RPMI8226 (cell line): ENCODE measurements at places on chromosomes 13 and 19.
A peak's percentile ranks its signal among the peaks of the same experiment; 100 is the strongest.

DNA sequence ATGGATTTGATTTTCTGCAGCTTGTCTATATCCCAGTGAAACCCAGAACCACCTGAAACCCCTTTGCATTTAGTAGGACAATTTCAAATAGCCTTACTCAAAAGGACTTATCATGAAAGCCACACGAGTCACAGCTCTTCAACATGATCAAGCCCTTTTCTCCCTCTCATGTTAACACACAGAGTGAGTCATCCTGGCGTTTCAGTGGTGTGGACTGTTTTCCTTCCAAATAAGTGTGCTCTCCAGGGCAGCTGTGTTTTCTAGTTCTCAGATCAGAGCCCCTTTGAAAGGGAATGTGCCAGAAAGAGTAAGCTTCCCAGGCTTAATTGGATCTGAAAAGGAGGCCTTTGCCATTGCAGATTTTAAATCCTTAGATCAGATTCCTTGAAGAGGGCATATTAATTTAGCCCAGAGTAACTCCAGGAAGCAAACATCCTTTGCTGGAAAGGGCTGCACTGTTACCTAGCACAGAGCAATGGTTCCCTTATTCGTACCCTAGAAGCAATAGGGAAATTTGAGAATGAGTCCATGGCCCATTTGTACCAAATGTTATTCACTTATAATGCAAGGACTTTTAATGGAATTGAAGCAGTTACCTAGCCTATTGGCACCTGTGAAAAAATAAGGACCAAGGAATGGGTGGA, 51.3 kb downstream of the ERICH6B start:
- no peak for DNase-seq

DNA sequence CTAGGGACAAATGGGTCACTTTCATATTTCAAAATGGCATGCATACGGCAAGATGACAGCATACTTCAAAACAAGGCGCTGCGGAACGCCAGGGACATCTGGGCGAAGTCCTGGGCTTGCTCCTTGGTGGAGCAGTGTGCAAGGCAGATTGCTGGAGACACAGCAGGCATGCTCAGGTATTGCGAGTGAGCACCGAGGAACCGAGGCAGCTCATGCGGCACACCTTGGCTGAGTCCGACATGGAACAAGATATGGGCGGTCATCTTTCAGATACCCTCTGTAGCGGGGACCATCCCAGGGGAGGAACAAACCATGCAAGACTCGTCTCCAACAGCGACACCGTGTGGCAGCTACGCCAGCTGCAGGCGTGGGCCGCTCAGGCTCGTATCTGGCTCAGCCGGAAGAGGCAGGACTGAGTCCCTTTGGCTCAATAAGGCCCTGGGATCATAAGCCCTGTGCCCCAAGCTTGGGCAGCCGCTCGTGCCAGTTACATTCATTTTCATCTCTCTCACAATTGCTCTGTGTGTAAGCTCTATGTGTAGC, 112.4 kb downstream of the NUFIP1 start:
- DNase-seq, result peak; percentile 16

DNA sequence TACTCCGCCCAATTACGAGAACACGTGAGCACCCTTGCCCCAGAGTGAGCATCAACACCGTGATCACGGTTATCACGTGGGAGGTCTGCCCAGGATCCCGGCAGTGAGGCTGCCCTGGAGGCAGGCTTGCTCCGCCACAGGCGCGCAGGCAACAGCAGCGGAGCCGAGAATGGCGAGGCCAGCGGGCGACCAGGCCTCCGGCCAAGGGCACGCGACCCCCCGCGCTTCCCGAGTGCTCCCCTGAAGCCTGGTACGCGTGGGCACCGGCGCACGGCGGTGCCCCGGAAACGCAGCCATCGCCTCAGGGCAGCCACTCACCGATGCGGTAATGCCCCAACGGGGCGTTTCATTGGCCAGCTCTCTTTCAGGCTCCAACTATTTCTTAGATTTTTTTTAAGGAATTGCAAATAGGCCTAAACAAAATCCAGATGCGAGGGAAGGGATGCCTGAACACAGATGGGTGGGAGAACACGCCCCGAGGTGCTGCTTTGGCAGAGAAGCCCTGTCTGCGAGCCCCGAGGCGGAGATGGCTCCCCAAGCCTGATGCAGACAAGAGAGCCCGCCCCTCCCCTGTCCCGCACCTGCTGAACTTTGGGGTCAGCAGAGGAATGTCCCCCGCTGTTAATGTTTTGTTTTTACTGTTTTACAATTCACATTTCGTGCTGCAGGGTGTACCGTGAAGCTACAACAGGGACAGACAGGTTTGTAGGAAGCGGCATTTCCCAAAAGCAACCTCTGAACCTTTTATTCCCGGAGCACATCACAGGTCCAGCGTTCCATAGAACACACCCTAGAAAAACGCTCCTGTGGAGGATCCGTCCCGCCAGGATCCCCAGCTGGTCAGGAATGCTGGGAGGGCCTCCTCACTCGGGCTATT, 132.7 kb downstream of the ZDHHC20 start:
- no peak for DNase-seq

- DNase-seq, result no peak
Measured at GRCh38 chr13:113404723-113405471, 41.0 kb upstream of the GRTP1 start.

- DNase-seq, result no peak
Measured at GRCh38 chr13:60146471-60146870, 17.3 kb downstream of the DIAPH3 start.

- no peak for DNase-seq
Measured at GRCh38 chr19:18160493-18160970, 7.6 kb downstream of the PIK3R2 start.

DNA sequence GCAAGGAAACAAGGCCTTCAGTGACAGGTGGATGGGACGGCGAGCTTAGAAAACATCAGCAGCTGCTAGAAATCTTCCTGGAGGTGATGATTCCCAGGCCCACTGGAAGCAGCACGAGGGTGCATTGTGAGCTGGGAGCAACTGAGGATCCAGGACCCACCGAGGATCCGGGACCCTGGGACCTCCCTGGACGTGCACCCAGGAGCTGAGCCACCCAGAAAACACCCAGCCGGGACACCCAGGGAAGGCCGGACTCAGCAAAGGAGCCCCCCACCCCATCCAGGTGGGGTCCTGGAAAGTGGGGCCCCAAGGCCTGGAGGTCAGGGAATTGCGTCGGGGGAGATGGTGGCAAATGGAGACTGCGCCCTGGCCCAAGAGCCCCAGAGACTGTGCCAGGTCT, 22.3 kb upstream of the SPACA7 start:
- no peak for DNase-seq

GRCh38 chr13:114142640-114143490, 10.4 kb upstream of the RASA3 start:
- DNase-seq, result peak; percentile 70

GRCh38 chr13:42331009-42331408, 59.1 kb downstream of the AKAP11 start:
- no peak for DNase-seq

DNA sequence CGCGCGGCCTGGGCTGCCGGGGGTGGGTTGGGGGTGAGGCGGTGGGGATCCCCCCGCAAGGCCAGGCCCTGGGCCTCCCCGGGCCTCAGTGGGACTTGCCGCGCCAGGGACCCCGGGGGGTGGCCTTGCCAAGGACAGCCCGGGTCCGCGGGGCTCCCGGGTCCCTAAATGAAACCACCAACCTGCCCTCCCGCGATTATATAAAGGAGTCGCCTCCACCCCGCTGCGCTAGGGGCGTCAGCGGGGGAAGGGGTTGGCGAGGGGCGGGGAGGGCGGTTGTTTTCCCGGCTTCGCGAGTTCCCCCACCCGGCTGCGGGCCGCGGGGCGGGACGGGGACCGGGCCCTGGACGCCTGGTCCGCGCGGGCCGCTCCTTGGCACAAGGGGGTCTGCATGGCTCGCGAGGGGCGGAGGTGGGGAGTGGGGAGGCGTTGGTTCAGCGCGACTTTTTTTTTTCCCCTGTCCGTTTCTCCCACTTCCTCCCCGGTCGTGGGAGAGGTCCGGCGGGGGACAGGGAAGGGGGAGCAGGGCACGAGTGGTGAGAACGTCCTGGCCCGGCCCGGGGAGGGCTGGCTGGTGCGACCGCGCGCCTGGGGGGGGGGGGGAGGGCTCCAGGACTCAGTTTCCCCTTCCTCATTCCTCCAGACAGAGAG, 822 bp upstream of the ZBTB7A start:
- DNase-seq, result peak; percentile 69

- no peak for DNase-seq
Measured at GRCh38 chr13:30932481-30933353, at the start of gene TEX26. TEX26 (plus strand) TSS chr13:30932656; CDS start chr13:30932716, 60 bp downstream.

GRCh38 chr19:55418185-55418584, 10.6 kb upstream of the UBE2S start:
- DNase-seq, result peak; percentile 65

DNA sequence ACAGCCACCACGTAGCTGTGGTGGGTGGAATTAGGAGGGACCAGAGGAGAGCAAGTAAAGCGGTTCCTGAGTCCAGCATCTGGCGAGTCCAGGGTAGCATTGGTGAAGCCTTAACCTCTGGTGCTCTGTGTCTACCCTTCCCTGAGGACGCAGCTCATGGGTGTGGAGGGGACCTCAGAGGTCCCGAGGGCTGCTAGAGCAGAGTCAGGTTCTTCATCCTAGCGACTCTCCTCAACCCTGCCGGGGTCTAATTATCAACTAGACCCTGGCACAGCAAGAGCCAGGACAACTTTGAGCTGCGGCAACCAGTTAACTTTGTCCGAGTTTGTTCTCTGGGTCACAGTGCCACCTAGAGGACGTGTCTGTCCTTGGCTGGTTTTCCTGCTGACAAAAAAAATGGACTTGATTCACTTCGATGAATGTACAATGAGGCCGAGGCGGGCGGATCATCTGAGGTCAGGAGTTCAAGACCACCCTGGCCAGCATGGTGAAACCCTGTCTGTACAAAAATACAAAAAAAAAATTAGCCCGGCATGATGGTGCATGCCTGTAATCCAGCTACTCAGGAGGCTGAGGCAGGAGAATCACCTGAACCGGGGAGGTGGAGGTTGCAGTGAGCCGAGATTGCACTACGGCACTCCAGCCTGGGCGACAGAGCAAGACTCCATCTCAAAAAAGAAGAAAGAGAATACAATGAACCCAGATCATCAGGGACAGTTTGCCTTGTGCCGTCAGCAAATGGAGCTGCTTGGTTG, 25.0 kb downstream of the TSSK6 start:
- DNase-seq, result peak; percentile 78

DNA sequence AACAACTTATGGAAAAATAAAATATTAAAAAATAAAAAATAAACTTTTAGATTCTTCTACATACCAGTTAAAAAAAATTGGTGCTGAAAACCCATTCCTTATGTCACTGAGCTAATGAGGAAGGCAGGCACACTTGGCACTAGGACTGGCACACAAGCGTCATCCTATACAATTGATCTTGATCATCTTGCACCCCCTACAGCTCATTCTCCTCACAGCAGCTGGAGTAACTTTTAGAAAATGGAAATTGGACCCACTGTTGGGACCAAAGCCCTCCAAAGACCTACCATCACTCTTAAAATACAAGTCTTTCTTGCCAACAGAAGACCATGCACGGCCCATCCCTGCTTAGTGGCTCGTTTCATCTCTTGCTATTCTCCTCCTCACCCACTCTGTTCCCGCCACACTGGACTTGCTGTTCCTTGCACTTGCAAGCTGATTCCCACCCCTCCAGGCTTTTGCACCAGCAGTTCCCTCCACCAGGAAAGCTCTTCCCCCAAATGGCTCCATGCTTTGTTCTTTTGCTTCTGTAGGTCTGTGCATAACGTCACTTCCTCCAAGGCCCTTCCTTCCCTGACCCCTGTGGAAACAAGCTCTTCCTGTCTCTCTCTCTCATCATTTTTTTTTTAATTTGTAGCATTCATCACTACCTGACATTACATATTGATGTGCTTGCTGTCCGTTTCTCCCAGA, 11.6 kb downstream of the CTU1 start:
- no peak for DNase-seq

DNA sequence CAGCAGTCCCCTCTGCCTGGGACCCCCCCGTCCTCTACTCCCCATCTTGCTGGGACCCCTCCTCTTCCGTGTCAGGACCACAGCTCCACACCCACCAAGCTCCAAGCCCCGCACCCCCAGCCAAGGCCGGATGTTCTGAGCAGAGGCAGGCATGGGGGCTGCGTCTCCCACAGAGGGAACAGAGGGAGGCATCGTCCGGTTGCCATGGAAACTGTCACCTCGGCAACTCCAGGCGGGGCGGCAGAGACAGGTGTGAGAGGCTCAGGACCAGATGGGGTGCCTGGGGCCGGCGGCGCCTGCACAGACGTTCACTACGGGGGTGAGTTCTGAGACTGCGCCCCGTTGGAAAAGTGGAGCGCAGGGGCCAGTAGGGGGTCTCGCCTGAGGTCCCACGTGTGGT, 5.4 kb downstream of the RNU6-9 start:
- no peak for DNase-seq

DNA sequence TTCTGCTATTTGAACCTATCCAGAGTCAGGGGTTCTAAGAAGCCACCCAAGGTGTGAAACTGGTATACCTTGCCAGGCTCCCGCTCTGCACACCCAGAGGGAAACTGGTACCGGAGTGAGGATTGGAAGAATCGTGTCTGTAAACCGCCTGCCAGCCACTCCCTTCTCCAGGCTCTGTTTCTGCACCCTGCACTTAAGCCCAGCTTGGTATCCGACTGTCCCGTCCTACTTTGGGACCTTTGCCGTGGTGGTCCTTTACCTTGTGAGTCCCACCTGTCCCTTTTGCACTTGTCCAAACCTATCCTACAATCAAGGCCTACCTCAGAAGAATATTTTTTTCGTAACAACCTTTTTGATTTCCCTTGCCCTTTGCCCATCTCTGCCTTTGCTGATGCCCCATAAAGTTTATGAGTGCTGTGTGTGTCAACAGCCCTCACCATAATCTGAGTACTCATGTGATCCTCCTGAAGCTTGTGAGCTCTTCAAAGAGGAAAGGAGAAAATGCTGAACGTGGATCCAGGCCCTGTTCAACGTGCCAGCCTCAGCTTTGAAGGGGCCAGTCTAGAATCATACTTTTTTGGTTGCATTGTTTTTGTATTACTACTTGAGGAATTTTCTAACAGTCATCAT, 44.7 kb downstream of the GARRE1 start:
- no peak for DNase-seq

DNA sequence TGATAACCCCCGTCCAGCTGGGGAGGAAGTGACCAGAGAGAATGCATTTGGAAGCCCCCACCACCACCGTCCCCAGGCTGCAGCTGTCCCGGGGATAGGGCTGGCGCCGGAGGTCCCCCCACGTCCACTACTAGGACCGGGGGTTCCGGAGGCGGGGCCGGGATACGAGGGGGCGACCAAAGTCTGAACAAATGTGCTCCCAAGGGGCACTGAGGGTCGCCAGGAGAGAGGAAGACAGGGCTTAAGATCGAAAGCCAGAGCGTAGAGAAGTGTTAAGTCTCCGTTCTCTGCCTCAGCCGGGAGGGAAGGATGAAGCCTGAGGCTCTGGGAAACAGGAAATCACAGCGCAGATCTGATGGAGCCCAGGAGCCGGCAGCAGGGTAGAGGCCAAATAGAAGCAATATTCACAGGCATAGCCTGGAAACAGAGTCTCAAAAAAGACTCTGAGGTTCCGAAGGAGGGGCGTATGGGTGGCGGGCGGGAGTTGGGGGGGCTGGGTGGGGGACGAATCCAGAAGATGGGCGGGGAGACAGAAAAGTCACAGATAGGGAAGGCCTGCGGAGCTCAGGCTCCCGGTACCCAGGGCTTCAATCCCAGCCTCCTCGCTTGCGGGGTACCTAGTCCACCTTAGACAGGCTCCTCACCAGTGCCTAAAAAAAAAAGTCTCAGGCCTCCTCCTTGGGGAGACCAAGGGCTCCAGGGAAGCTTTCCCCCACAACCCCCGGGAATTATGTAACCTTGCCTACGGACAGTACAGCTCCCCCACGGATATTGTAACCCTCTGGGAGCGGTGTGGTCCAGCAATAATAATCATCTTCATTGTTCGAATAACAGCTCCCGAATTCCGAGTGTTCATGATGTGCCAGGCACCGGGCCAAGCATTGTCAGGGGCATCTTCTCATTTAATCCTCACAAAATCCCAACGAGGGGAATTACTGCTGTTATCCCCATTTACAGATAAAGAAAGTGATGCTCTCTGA, 1.1 kb upstream of the ERF start:
- peak; percentile 18 for DNase-seq
